Naive thymus-derived CD4-positive, alpha-beta T cell (primary cell): ENCODE measurements at places on chromosomes 12 and 14.

- no peak for DNase-seq
These were observed 297.3 kb upstream of the E2F7 start for GRCh38 chr12:77362509-77363210.

DNA sequence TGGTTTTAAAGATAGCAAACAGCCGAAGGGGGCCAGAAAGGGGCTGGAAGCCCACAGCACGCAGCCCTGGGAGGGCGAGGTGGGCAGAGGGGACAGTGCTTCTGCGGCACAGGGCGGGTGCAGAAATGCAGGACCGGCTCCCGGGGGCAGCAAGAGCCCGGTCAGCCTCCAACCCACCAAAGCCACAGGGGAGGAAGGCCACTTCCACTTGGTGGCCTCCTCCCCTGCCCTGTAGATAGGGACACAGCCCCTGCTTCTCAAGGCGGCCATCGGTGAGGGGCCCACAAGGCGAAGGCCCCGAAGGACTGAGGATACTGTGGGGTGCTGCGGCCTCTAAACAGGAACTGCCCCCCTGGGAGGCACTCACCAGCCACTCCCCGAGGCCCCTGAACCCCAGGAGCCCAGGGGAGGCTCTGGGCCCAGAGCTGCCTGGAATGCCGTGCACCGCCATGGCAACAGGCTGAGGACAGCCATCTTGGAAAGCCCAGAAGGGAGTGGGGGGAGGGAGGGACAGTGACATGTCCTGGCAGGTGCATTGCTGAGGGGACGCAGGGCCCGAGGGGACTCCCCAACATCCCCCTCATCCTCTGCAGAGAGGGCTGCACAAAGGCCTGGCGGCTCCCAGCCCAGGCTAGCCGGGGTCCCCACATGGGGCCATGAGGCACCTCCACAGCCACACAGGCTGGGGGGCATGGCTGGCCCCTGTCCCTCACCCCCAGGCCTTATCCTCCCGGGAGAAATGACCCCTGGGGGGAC lies 114.7 kb downstream of the NCOR2 start:
- no peak for DNase-seq

- DNase-seq = no peak
These were observed 112.9 kb downstream of the DIP2B start for GRCh38 chr12:50617657-50618056.

GRCh38 chr14:90632871-90633270 lies 183.4 kb downstream of the TTC7B start:
- no peak for DNase-seq

DNA sequence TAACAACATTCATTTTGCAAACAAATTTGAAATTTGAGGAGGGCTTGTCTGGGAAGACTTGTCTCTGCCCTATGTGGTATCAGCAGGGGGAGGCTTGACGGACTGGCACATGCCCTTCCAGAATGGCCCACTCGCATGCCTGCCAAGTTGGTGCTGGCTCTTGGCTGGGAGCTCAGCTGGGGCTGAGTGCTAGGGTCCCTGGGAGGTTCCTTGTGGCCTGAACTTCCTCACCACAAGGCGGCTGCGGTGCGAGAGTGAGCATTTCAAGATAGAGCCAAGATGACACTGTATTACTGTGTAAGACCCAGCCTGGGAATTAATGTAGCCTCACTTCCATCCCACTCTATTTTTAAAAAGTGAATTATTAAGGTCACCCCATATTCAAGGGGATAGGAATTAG lies 271.6 kb upstream of the PLEKHG7 start:
- DNase-seq = no peak

DNA sequence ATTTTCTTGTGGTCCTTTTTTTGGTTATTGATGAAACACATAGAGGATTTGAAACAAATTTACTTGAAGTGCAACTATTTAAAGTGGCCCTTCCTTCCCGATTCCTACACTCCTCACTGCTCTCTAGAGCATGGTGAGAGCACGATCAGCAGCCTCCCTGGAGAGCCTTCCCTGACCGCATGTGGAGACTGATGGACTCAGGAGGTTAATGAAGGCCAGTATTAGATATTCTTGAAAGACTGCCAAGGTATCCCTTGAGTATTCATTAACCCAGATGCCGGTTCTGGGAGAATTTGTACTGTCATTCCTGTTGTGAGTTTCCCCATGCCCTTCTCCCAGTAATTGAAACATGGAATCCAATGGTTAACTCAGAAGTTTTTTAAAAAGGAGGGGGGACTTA lies 102.8 kb upstream of the FGD4 start:
- no peak for DNase-seq

- no peak for DNase-seq
These were observed 117.6 kb downstream of the PDE6H start for GRCh38 chr12:15090441-15090840.

DNA sequence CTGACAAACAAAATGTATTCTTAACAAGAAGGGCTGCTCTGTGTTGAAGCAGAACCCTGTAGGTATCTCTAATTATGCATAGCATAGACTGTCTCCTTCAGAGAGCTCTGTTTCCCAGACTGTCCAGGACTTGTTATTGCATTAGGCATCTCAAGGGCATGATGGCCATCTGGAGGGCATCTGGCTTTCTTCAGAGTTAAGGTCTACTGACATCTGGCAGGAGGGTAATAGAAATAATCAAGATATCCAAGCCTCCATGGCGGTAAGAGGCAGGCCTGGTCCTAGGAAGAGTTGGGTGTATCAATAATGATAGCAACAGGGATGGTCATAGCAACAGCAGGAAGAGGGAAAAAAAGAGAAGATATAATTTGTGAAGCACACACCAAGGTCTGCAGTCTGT lies 161.2 kb downstream of the TTC8 start:
- no peak for DNase-seq

DNA sequence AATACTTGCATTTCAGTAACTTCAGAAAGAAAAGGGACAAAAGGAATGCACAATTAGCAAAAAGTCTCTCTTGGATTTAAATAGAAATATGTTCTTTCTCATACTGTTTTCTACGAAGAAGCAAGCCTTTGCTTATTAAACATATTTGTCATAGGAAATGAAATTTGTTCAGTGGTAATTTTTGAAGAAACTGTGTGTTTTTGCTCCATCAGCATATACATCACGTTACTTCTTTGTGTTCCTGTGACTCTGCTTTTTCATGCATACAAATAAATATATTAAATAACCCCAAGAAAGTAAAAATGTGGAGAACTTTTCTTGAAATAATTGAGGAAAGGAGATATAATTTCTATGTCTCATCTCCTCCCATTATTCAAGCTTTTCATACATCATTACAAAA lies 39.7 kb downstream of the CD163L1 start:
- no peak for DNase-seq

DNA sequence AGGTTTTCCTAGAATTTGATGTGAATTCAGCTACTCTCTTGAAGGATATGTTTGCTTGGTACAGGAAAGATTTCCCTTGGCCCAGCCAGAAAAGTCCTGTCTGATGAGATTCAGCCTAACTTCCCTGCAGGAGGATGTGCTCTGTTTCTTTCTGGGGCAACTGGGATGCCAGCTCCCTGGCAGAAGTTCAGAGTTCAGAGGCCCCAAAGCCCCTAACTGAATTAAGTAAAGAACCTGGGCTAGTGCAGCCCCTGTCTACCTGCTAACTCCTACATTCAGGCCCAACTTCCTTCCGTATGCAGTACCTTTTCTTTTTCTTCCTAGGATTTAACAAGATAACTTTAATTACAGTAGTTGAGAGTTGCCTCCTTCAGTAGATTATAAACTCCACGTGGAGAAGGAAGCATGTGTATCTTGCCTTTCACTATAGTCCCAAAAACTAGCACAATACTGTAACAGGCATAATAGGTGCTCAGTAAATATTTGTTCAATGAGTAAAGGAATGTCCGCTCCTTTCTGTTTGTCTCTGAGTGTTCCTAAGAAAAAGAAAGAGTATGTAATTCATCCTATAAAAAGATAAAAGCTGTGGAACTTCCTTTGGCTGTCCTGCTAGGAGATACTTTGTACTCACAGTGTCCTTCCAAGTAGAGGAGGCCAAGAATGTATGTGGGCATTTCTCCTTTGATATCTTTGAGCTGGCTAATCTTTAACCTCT lies 141.0 kb downstream of the SLC8A3 start:
- DNase-seq = no peak

DNA sequence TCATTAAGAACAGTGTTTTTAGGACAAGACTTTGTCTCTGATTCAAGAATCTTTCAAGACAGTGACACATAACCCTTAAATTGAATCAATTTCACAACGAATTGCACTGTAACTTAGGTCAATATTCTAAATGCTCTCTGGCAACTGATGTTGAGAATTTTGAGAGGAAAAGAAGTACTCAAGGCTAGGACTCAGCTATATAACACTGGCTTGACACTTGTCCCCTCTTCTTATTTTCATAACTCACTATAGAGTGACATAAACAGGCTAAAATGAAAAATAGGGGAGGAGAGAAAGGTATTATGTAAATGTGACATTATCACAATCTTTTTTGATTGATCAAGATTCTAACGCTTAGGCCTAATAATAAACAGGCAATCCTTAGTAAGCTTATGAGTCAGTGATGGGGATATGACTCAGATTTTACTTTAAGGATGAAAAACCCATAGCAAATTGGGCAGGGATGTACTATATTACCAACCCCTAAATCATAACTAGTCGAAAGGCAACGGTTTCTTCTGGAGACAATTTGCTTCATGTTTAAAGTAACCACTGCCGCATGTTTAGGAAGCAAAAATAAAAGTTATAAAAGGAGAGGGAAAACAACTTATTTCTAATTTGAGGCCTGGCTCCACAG lies 10.9 kb downstream of the BTG1 start:
- DNase-seq = no peak

DNA sequence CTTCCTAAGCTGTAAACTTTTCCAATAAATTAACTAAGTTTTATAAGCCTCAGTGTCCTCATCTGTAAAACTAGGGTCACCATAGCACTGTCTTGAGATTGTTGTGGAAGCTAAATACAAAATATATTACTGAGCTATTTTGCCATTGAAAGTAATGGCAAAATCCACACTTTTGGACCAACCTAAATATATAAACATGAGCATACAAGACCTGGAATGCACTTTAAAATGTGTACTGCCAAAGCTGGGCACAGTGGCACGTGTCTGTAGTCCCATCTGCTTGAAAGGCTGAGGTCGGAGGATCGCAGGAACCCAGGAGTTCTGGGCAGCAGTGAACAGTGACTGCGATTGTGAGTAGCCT lies 29.8 kb upstream of the SINHCAF start:
- no peak for DNase-seq

- no peak for DNase-seq
These were observed 88.1 kb upstream of the WSCD2 start for GRCh38 chr12:108040947-108041346.

GRCh38 chr14:100062590-100062989 lies 2.6 kb upstream of the EVL start:
- no peak for DNase-seq

GRCh38 chr14:63276492-63277342 lies 42.0 kb downstream of the GPHB5 start:
- DNase-seq = no peak

- no peak for DNase-seq
These were observed 4.2 kb upstream of the PAH start for GRCh38 chr12:102921240-102921639.

DNA sequence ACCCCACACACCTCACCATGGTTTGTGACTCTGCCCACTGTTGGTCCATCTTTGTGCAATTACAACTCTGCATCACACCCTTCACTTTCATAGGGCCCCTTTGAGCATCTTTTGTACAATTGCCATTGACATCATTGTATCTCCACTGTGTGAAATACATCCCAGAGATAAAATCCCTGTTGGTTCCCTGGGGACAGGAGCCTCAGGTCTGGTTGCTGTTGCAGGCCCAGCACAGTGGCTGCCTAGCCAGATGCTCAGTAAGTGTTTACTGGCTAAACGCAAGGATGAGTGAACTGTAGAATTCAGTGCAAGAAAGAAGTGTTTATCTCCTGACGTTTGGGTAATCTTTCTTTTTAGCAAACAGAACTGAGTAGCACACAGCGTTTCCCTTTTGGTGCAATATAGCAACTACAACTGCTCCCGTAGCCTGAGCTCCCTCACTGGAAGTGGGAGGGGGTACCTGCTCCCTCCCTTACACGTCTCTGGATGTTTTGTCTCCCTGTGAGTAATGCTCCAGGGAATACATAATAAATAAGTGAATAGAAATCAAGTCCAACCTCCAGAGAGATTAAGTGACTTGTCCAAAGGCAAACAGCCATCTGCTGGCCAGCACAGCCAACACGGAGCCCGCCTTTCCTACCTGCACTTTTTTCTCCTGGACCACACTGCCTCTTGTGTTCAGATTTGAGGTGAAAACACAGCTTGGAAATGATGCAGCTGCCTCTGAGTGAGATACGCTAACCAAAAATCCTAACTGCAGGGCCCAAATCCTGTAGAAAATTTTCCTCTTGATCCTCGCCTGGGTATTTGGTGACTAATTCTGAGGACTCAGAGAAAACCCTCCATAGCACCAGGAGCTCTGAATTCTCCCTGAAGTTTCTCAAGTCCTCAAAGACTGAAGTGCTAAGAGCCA lies 27.4 kb downstream of the GALNT16 start:
- DNase-seq = no peak

DNA sequence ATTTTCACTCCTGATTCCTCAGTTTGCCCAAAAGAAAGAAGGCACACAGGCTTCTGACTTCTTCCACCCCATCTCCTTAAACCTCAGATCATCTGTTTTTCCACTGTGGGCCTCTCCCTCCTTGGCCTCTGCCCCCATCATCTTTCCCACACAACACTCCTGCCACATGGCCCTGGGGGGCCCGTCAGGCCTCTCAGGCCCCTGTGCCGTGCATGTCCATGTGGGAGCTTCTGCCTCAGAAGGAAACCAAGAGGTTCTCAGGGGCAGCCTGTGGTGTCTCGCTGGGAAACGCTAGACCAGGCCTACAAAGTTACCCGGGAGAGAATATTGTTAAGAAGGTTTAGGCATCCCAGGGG lies 8.0 kb downstream of the KLHL33 start:
- no peak for DNase-seq

- no peak for DNase-seq
These were observed 259.1 kb upstream of the FKBP4 start for GRCh38 chr12:2535583-2536204.

- no peak for DNase-seq
These were observed 337.2 kb downstream of the NPAS3 start for GRCh38 chr14:33275879-33276278.

GRCh38 chr14:29674566-29675285 lies 252.9 kb downstream of the PRKD1 start:
- DNase-seq = no peak

DNA sequence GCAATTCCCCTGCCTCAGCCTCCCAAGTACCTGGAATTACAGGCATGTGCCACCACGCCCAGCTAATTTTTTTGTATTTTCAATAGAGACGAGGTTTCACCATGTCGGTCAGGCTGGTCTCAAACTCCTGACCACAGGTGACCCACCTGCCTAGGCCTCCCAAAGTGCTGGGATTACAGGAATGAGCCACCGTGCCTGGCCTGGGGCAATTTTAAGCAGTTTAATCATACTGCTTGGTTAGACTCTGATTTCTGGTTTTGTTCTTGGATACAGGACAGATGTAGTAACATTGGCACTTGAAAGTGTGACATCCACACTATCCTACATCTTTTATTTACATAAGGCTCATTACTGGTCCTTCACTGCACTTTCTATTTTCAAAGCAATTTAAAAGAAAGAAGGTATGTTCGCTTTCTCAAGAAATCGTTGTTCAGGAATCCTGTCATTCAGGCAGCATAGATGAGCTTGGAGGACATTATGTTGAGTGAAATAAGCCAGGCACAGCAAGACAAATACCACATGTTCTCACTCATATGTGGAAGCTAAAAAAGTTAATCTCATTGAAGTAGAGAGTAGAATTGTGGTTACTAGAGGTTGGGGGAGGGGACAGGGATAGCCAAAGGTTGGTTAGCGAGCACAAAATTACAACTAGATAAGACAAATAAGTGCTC lies 4.0 kb upstream of the NUAK1 start:
- DNase-seq = no peak
